ENCODE measurements at places on chromosomes 2 and 18. TPM values are rescaled to one million over a fixed set of nuclear protein-coding genes. Genes with fewer than 3 reads are reported as not detected.

SPATA3 gene
- total RNA-seq, result not detected

CHRND gene
- total RNA-seq, result not detected

MPP4 gene
- total RNA-seq, result 2.6 TPM

HRH4 gene
- total RNA-seq, result under 0.01 TPM

SERPINB13 gene
- total RNA-seq, result not detected

LYPD6B gene
- not detected for total RNA-seq

ATP8B1 gene
- 43.2 TPM for total RNA-seq

DSC3 gene
- under 0.01 TPM for total RNA-seq

CDH7 gene
- total RNA-seq, result not detected

ARHGAP25 gene
- not detected for total RNA-seq

DNER gene
- total RNA-seq, result 0.73 TPM

SPOPL gene
- 12.5 TPM for total RNA-seq

RNF25 gene
- total RNA-seq, result 29.8 TPM

MC2R gene
- total RNA-seq, result not detected

RASGRP3 gene
- total RNA-seq, result 0.73 TPM

HOXD3 gene
- total RNA-seq, result 2.2 TPM

SLC38A11 gene
- not detected for total RNA-seq

CFAP210 gene
- not detected for total RNA-seq

REG3G gene
- not detected for total RNA-seq

MRPL44 gene
- total RNA-seq, result 24.3 TPM

VRK2 gene
- 30.1 TPM for total RNA-seq

FNDC4 gene
- 8.4 TPM for total RNA-seq

PRSS56 gene
- total RNA-seq, result not detected

PIKFYVE gene
- total RNA-seq, result 38.5 TPM

GNLY gene
- not detected for total RNA-seq

RGPD3 gene
- total RNA-seq, result under 0.01 TPM

Measured in subcutaneous preadipocyte (primary cell).